ENCODE measurements at places on chromosomes 3 and 15.

DNA sequence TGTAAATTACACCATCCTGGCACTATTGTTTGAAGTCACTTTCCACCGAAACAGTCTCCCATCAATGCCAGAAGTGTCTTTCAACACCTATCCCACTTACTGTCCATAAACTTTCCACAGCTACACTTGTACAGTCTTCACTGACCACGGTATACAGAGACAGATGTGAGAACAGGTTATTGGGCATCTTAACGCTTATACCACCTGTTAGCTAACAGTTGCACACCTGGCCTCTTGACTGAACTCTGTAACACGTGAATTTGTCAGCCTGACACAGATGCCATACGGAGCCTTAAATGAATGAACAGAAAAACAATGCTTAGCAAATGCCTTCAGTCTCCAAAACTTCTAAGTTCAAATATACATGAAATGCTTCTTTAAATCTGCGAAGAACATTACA is 440.5 kb downstream of the SHQ1 start:
- no peak for DNase-seq

GRCh38 chr3:152508705-152509104 is 240.0 kb downstream of the MBNL1 start:
- peak; percentile 47 for DNase-seq

DNA sequence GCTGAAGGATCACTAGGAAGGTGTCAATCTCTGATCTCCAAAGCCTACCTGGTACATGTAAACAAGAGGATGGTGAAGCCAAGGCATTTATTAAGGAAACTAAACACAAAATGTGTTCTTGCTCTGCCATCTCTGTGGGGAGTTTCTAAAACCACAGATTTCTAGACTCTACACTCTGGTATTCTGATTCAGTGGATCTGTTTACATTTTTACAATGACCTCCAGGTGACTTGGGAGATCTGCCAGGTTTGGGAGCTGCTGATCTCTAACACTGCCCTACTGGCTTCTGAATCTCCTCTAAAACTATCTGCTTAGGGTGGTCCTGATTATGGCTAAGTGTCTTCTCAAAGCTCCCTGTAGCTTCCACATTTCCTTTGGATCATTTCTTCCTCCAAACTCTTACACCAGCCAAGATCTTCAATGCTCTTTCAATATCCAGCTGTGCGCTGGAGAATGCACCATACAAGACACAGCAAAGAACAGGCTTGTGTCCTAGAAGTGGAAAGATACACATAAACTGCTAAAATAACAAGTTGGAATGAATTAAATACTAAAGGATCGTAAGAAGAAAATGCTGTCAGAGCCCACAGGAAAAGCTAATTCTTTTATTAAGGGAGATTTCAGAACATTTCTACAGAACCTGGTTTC is 72.7 kb downstream of the GREM1 start:
- DNase-seq = no peak

- no peak for DNase-seq
These were observed 40.5 kb upstream of the XIRP1 start for GRCh38 chr3:39232859-39233258.

DNA sequence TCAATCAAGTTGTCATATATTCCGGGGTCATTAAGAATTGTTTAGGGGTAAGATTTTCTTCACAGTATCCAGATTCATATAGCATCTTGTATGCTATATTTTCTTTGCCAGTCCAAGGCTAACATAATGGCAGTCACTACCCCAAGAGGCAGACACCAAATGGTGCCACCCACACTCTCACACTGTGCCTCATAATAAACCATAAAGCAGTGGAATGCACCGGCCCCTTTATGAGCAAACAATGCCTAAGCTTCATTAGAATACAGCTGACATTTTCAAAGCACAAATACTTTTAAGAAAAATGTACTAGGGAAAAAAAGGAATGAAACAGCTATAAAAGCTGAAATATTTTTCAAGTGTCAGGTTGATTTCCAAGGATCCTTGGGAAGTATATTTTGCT is 121.6 kb downstream of the TFDP2 start:
- peak; percentile 58 for DNase-seq

DNA sequence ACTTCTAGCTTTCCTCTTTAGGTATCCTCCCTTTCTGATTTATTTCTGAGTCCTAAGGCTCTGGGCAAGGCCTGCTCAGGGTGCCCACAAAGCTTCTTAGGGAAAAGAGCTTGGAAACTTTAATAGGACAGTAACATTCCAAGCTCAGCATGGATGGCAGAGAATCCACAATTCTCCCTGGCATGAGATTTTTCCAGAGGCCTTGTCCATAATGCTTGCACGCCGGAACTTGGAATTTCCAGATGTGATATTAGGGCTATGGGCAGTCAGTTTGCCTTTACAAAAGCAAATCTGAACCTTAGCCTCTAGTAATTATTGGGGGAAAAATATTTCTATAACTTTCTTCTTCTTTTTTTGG is 139.0 kb upstream of the RBMS3 start:
- DNase-seq = no peak

DNA sequence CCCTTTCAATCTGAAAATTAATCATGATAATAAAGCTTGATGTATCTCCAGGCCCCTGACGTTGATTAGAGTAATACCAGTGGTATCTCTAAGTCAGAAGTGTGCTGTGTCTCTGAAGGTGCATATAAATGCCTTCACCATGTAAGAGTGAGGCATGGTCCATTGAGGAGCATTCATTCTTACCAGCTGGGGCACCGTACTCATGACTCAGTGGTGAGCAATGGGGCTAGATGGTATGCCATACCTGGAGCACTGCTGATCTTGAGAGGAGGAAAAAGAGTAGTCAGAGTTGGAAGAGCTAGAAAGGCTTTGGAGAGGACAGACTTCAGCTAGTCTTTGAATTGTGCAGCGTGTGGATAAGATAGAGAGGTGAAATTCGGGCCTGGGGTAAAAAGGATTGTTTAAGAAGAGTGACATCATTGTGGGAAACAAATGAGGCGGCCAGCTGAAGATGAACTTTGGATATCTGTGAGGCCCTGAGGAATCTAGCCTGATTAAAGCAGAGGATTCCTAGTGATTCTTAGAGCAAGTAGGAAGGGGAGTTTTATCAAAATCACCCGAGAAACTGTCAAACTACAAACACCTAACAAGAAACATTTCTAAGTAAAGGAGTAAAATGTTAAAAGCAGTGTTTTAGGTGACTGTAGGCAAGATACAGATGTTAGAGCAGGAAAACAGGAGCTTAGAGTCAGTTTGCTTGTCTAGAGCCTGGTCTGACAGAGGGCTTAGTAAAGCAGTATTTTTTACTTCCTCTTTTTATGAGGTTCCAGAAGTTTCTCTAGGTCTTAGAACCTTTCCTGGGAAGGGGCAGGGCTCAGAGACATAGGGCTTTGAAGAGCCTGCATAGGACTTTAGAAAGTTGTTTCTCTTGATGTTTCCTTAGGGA is 13.6 kb downstream of the TMOD3 start:
- DNase-seq = peak; percentile 38

DNA sequence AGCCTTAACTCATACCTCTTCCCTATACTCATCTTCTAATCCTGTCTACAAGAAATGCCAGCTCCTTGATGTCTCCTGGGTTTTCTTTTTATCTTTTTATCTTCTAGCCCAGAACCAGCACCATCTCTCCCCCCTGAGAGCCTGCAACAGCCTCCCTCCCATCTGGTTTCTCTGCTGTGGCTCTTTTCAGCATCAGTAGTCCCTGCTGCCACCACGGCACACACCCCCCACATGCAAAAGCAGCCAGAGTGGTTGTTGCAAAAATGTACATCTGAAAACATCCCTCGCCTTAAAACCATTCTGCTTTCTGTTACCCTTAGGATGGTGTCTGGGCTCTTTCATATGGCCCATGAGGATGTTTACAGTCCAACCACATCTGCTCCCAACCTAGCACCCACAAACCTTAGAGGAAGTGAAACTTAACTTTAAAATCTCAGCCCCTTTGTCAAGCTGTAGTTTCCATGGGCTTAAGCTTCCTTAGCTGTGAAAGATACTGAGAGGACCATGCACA is 775 bp downstream of the TTC21A start:
- DNase-seq = peak; percentile 91

DNA sequence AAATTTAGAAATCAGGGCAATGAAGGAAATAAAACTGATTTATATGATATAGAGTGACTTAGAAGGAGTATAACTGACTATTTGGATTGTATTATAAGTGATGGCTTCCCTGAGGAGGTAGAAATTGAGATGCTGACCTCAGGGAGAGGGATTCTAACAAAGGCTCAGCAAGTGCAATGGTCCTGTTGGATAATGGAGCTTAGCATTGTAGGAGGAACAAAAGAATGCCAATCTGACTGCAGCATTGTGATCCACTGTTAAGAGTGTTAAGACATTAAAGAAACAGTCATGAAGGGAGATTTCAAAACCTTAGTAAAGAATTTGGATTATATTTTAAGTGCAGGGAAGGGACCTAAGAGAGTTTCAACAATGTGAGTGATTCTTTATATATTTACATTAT is 158.4 kb upstream of the NAALADL2 start:
- DNase-seq = no peak

DNA sequence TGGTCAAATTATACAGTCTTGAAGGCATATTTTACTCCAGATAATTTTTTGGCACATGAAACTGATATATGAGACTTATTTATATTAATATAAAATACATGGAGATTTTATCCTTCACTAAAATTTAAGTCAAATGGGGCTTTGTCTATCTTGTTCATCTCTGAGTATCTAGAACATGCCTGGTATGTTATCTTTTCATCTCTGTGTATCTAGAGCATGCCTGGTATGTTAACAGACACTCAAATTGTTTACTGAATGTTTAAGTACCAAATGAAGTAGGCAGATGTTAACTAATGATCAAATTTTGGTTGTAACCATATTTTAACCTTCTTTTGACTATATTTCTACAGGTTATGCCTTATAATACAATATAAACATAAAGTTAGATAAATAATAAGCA is 7.7 kb downstream of the GTF2A2 start:
- no peak for DNase-seq

DNA sequence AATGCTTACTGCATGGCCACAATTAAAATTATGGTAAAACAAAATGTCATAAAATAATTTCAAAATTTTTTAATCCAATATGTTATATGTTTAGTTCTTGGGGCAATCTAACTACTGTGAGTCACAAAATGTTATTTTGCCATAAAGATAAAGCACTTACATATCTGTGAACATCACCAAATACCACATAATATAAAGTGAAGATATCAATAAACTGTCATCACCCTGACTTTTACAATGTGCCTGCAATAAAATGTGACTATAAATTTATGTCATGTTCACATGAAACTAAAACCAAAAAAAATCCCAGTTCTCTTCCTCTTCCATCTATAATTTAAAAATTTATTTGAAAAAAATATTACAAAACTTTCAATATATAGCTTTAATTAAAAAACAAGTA is 191.8 kb downstream of the TBC1D5 start:
- DNase-seq = no peak

DNA sequence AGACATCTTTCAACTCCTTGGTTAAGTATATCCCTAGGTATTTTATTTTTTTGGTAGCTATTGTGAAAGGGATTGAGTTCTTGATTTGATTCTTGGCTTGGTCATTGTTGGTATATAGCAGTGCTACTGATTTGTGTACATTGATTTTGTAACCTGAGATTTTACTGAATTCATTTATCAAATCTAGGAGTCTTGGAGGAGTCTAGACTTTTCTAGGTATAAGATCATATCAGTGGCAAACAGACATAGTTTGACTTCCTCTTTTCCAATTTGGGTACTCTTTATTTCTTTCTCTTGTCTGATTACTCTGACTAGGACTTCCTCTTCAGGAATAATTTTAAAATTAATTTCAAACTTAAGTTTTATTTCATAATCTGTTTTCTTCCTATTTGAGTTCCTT is 125.2 kb downstream of the OCA2 start:
- no peak for DNase-seq

DNA sequence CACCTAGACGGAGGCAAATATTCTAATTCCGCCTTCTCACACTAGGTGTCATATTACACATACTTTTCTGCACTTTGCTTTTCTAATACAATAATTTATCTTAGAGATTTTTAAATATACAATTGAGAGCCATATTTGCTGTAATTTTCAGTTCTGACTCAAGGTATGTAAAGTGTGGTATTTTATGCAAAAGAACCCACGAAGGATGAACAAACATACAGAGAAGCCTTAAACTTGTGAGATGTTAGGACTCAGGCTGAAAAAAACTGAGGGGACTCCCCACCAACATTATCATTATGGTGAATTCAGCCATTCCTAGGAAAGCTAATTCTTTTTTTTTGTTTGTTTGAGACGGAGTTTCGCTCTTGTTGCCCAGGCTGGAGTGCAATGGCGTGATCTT is 9.6 kb downstream of the ZBTB11 start:
- DNase-seq = no peak

- no peak for DNase-seq
These were observed 2.0 kb upstream of the TPM1 start for GRCh38 chr15:63040509-63040908.

GRCh38 chr15:78063217-78063616 is 14.3 kb downstream of the TBC1D2B start:
- DNase-seq = no peak

DNA sequence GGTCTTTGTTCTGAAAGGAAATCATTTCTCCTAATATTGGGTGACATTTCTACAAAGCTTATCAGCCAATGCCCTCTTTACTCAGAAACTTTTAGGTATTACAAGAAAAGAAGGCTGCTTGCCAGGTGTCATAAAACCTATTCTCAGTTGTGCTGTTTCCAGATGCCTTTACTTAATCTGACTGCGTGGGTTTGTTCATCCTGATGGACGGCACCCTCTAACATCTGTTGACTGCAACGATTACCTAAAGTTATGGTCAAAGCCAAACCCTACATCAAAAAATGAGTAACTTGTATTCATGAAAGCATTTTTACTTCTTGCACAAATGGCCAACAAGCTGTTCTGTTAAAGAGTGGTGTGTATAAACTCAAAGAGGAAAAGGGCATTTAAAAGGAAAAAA is 207.7 kb upstream of the PDZRN3 start:
- DNase-seq = no peak

DNA sequence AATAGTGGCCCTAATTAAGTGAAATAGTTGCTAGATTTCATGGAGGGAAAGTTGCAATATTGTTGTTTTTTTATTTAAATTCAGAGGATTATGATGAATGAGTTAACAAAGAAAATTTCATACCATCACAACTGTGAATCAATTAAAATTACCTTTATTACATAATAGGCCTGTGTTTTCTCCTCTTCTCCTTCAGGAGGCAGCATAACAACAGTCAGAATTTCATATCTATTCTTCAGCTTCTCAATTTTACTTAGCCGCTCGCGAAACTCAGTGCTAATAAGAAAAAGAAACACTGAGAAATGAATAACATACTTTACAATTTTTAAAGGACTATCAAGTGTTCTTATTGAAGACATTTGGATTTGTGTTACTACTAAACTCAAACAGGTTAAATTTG is 29.4 kb downstream of the TTC14 start:
- DNase-seq = no peak

DNA sequence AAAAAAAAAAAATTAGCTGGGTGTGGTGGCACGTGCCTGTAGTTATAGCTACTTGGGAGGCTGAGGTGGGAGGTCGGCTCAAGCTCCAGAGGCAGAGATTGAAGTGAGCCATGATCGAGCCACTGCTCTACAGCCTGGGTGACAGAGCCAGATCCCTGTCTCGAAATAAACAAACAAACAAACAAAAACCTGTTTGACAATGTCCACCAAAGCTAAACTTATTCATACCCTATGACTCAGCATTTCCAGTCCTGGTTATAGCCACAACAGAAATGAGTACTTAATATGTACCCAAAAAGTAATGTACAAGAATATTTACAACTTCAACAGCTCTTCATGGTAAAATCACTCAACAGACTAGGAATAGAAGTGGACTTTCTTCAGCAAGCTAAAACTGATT is 31.1 kb downstream of the SERP1 start:
- DNase-seq = no peak

- no peak for DNase-seq
These were observed 759 bp downstream of the AMOTL2 start for GRCh38 chr3:134373271-134374104.

GRCh38 chr3:31509147-31509728 is 23.5 kb upstream of the STT3B start:
- DNase-seq = no peak

Measured in GM12865 (cell line).